ENCODE measurements at places on chromosomes 12 and 14. TPM values are rescaled to one million over a fixed set of nuclear protein-coding genes. Genes with fewer than 3 reads are reported as not detected.

GRCh38 chr12:68294251-68294650 is 37.9 kb downstream of the MDM1 start:
- DNase-seq, result peak; percentile 75

GRCh38 chr12:64010069-64010686 is 165.7 kb downstream of the SRGAP1 start:
- peak; percentile 25 for DNase-seq

- no peak for DNase-seq
Measured at GRCh38 chr12:78645956-78646355, 218.6 kb upstream of the SYT1 start.

MDGA2 gene
- not detected for total RNA-seq

- peak; percentile 66 for DNase-seq
Measured at GRCh38 chr12:5376591-5377207, 55.2 kb upstream of the NTF3 start.

Measured in myocyte (in vitro differentiated cells).